Activated effector memory CD4-positive, alpha-beta T cell treated with Interleukin-2 at 50 U/mL for 16 hours (primary cell): ENCODE measurements at places on chromosomes 3 and 15.

DNA sequence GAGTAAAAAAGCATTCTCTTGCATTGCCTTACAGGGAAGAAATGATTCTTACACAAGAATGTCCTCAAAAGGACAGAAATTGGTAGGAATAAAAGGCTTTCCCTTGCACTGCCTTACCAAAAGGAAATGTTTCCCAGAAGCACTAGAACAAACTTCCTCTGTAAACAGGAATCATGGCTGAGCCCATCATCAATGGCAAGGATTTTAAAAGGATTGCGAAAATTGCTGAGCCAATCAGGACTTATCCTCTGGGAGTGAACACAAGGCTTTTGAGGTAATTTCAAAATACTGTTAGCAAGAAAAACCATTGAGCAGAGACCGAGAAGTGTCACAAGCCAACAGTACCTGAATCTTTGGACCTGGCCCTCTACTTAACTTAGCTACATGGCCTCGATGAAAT is 897.3 kb downstream of the ROBO1 start:
- DNase-seq = no peak

DNA sequence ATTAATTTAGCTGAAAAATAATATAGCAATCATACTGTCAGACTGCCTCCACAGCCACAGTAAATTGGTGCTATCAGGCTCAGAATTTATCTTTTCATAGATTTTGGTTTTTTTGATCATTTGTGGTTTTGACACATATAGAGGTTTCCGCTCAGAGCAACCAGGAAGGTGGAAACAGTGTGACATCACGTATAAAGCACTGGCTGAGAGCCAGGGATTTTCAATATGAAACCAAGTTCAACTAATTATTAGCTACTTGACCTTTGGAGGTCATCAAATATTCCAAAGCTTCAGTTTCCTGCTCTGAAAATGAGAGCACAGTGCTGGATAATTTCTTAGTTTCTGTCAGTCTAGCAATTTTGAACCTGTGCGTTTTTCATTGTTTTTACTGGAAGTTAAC is 433.8 kb upstream of the SUCLG2 start:
- DNase-seq = peak; percentile 7

GRCh38 chr3:117286488-117286887 is 576.9 kb downstream of the TUSC7 start:
- DNase-seq = no peak

DNA sequence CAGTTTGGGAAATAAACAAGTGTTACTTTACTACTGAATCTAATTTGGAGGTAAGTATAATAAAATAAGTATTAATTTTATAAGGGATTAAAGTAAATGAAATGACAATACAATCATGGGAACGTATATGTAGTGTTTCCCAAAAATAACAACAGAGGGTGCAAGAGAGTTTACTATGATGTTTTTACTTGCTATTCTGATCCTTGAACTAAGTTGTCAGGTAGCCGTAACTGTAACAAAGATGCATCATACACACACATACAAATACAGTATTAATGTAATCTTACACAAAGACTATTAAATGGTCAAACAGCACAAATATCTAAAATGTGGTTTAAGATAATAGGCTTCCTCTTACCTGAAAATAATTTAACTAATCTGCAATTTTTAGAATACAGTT is 311.4 kb downstream of the TBC1D5 start:
- no peak for DNase-seq
